GM13977 (cell line): ENCODE measurements at places on chromosomes 3 and 15.

DNA sequence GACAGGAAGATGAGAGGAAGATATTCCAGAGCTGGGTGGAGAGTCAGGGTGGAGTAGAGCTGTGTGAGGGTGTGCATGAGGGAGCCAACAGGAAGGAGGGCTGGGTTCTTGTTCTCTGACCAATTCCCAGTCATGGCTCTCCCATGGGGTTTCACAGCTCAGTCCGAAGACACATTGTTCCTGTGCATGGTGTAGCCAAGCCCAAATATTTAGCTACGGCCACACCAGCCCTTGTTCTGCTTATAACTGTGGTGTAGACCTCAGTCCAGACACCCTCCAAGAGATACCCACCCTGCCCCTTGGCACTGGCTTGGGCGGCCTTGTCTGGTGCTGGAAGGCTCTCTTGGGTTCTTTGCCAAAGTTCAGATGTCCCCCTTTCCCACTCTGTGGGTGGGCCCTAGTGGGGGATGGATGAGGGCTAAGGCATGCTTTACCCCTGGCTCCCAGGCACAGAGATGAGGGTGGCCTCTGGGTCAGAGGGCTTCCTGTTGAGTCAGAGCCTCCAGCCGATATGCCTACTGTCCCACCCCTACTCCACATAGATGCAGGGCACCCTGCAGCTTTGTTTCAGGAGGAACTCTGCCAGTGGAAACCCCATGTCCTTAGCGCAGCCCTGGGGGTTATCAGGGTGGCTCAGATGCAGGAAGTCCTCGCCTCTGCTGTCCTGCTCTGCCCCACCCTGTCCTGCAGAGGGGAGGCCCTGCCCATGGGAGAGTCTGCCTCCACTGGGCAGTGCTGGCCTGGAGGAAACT lies 271.2 kb upstream of the CTDSPL start:
- no peak for DNase-seq

DNA sequence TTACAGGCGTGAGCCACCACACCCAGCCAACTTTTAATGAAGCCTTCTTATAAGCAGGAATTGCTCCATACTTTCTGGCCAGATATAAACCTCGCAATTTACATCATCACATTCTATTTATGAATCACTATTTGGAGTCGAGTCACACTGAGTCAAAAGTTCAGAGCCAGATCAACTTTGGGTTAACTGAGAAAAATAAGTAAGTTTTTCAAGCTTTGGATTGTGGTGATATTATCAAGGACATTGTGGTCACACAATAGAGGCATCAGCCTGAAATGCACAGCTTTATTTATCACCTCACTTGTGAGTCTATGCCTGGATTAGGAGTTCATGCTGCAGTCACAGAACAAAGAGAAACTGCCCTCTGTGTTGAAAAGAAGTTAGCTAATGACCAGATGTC lies 1163.5 kb downstream of the ROBO1 start:
- DNase-seq = no peak

GRCh38 chr3:156264771-156265170 lies 144.4 kb downstream of the KCNAB1 start:
- DNase-seq = no peak

- no peak for DNase-seq
Measured at GRCh38 chr3:109224333-109224732, 87.8 kb downstream of the C3orf85 start.

DNA sequence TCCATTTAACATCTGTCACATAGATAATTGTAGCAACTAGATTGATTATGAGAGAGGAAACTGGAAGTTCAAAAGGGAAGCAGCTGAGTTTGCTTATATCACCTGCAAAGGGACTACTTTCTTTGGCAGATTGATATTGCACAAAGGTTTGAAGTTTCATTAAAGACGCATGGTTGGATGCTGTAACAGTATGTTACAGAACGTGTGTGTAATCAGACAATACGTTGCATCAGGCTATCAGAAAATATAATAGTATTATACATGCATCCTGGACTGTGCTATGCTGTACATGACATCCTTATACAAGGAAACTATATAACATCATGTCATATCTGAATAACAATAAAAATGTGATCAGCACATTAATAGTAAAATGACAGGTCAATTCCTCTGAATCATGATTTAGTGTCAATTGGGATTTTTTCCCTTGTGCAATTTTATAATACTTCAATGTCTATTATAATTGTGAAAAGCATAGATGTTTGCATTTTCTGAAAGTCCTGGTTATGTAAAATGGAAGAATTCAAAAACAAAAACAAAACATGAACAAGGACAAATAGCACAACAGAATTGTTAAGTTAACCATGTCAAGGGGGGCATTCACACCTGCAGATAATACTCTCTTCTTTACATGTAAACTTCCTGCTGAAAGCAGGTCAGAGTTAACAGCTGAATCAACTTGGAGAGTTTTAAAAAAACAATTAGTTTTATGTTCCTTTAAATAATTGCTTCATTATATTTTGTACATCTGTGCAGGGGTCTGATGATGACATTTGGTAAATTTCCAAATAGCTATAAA lies 283.2 kb upstream of the KCNH8 start:
- no peak for DNase-seq

DNA sequence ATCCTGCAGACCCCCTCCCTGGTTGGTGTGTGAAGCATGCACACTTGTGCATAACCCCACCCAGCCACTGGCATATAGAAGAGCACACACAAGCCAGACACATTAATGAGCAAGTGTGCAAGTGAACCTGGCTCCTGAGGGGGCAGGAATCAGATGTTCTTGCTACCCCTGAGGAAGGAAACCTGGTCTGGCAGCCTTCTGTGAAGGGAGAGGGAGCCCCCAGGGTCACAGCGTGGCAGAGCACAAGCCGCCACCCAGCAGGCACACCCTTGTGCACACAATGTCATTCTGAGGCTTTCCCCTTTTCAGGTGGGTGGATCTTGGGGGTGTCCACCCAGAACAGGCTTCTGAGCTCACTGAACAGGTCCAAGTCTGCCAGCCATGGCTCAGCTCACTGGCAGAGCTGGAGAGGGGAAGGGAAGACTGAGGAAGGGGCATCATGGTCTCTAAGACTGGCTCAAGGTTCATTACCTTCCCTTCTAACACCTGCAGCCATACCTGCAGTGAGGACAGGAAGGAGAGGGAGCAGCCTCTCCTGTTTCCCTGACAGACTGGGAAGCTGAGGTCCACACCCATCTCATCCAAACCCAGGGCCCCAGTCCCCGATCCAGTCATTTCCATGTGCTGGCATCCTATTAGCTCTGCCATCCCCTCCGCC lies 31.6 kb upstream of the SEMA3F start:
- peak; percentile 29 for DNase-seq

GRCh38 chr3:172524611-172525010 lies 1.4 kb upstream of the TNFSF10 start:
- no peak for DNase-seq

DNA sequence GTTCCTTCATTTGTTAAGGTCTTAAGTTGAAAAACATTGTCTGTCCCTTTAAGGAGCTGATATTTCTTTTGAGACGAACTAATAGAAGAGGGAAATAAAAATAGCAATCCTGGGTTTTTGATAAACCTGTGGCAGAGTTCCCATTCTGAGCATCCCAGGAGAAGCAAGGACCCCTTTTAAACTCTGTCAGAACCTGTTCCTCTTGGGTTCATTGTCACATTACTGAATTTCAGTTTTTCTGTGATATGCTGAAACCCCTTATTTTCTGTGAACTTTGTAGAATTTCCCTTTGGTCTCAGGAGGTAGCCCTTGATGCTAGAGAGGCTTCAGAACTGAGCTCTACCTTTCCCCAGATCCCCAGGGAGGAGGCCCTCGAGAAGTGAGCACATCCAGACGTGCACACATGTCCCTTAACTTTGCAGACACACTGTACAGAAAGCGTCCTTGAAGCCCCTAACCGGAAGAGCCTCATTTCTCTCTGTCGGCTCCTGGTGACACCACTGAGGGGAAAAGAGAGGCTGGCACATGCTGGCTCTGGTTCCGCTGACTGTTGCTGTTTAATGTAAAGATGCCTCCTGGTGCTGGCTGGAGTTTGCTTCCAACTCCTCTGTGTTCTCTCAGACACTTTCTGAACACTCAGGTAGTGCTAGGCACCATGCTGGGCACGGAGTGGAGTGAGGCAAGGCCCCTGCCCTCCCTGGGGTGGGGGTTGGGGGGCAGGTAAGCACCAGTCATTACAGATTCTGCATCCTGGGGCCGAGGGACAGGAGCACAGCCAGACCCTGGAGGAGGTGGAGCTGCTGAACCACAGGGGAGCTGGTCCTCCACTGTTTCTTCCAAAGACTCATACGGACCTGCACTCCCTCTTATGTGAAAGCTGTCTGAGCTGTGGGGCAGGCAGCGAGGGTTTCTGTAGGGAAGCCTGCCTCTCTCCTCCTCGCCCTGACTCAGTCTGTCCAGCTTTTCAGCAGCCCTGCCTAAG lies 77.5 kb downstream of the CHDH start:
- DNase-seq = no peak

- no peak for DNase-seq
Measured at GRCh38 chr3:193621127-193621526, 28.1 kb downstream of the OPA1 start.

DNA sequence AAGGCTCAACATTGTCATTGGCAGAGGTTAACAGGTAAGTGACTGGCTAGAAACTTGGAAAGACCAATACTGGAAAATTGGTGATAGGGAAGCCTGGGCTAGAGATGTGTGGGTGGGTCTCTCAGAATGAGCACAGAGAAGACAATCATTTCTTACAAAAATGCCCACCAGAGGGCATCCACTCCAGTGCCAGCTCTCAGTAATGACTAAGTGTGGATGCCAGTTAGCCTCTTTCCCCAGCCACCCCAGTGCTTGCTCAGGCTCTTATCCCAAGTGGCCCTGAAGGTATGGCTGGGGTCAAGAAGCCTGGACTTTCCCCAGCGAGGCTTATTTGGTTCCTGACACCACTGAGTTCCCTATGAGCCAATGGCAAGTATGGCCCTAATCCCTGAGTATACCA lies 115.9 kb upstream of the ST8SIA2 start:
- DNase-seq = no peak

GRCh38 chr15:64691896-64692565 lies 83.4 kb downstream of the RBPMS2 start:
- DNase-seq = no peak

GRCh38 chr3:185843126-185843525 lies 18.3 kb upstream of the IGF2BP2 start:
- no peak for DNase-seq

GRCh38 chr15:32953533-32953910 lies 235.7 kb downstream of the GREM1 start:
- DNase-seq = no peak

DNA sequence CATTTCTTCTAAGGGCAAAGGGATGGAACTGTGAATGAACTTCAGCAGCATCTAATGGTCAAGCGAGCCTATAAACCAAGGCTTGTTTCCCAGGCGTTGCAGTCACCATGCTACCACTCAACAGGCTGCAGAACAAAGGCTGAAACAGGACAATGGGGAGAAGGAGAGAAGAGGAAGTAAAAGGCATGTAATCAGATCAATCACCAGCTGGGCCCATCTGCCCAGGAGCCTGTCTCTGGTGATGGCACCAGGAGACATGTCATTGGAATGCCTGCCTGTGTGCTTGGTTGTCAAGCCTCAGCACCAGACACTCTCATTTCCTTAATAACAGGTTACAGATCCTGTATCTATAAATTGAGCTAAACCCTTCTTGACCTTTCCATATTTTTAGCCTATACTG lies 81.7 kb upstream of the UMPS start:
- DNase-seq = no peak

- DNase-seq = no peak
Measured at GRCh38 chr15:33161209-33161608, 33.3 kb downstream of the FMN1 start.

- no peak for DNase-seq
Measured at GRCh38 chr15:96070636-96071035, 259.9 kb upstream of the NR2F2 start.

DNA sequence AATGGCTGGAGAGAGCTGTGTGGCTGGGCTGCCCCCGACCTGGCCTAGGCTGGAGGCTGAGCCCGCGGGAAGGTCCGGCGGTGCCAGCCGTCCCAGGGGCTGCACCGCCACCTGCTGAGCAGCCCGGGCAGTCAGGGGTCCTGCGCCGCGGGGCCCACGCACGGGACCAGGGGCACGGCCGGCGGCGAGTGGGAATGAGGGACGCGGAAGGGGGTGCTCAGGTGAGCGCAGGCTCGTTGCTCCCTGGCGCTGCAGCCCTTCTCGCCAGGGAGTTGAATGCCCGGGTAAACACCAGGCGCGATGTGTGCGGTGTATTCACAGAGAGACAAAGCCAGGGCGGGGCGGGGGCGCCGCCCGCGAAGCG lies 666 bp upstream of the SEMA3F start:
- peak; percentile 70 for DNase-seq

DNA sequence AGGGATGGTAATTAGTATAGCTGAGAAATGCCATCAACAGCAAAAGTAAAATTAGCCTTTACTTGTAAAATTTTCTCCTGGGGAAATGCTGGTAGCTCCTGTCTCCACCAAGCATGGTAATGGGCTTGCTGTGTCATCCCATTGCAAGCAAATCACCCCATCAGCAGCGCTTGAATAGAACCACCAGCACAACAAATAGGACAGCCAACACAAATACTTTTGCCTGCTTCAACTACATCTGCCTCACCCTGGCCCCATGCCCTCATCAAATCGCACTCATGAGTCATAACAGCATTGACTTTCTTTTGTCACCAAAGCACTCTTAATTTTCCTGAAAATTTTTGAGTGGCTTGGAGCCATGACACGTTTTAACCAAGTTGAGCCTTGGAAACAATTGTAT lies 52.6 kb downstream of the ERC2 start:
- DNase-seq = no peak

GRCh38 chr3:127073941-127074820 lies 91.3 kb downstream of the PLXNA1 start:
- DNase-seq = no peak

DNA sequence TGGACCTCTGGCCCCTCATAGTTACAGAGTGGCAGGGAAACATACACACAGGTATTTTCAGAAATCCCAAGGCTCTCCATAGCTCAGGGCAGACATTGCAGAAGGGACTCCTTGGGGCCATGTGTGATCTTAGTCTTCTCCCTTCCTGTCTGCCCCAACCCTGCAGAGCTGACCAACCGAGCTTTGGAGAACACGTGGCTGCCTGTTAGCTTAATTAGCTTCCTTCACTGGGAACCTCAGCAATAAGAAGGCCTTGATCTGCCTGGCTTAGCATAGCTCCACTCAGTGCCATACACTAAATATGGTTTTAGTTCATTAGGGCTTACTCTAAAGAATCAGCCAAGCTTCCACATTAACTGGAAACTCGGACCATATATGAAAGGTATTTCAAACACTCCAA lies 12.3 kb downstream of the LYZL4 start:
- DNase-seq = no peak
